ENCODE measurements at places on chromosomes 3 and 15.

DNA sequence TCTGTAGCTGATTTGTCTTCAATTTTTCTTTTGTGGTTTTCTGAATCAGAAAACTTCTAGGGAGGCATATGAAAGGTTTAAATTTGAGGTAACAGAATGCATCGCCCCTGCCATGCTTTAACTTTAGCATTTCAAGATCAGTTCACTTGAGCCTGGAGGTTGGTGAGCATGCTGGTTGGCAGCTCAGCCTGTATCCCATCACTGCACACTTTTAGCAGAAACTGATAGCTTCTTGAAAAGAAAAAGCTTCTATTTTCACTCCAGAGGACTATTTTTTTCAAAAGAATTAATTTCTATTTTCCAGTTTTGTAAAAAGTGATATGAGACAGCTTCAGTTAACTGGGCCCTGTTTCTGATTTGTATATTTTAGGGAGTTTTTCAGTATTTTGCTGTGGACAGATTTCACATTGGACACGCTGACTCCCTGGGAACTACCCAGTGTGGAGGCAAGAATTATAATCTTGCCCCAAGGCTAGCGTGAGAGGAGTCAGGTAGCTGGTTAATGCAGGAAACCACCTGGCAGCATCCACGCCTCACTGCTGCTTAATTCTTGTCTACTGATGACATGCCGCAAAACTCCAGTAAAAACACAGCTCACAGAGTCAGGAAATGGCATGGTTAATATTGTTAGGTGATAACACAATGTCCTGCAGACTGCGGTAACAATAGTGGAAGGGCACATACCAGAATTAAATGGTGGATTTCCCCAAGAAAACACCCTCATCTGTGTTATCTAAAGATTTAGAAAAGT, 71.4 kb downstream of the DUT start:
- no peak for DNase-seq

- no peak for DNase-seq
These were observed 387.9 kb downstream of the RBMS3 start for GRCh38 chr3:29668728-29669127.

GRCh38 chr3:63909431-63909830, 2.8 kb downstream of the SCAANT1 start:
- no peak for DNase-seq

DNA sequence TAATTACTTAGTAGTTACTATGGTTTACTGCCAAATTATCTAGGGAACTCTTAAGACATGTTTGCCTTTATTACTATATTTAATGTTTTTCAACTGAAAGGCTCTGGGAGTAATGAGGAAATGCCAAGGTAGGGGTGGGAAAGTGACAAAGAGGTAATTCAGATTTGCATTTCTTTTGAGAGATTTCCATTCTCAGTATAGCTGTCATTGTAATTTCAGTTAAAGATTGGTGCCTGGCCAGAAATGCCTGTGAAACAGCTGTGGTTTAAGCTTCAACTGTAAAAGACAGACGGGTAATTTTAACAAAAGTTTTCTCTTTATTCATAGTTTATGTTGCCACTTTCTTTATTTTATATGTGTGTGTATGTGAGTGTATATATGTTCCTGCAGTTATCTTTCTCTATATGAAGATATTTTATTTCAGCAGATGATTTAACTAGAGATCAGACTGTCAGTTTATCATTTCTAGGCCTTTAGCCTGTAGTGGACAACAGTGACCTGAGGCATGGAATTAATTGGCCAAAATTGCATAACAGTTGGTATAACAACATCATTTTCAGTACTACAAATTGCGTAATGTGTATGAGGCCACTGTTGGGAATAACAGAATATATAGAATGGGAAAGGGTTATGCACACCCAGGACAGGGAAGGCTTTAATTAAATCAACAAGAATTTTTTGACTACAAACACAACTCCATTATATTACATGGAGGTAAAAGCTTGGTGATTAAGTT, 119.0 kb downstream of the BBX start:
- DNase-seq = no peak

DNA sequence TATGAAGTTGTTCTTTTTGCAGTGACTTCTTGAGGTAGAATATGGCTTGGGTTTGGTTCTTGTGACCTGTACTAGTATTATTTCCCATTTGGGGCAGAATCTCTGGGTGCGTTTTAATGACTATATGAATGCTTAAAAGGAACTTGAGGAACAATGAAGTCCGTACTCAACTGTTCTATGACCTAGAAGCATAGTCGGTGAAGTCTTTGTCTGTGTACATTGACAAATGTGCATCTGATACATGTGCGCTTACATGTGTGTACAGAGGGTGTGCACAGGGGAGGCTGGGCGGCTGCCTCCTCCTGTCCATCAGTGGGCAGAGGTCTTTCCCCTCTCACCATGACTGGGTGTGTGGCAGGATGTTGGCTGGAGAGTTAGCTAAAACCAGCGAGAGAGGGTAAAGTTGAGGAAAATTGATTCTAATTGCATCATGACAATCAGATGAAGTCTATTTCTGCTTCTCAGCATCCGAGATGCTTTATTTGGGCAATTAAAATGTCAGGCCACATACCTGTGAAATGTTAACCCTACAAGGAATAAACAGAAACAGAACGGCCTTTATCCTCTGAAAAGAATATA, 1.0 kb upstream of the NR2F2 start:
- no peak for DNase-seq

Data from fibroblast of skin of scalp (primary cell).